ENCODE measurements at places on chromosomes 16 and 17. TPM values are rescaled to one million over a fixed set of nuclear protein-coding genes. Genes with fewer than 3 reads are reported as not detected.
A peak's percentile ranks its signal among the peaks of the same experiment; 100 is the strongest.

DNA sequence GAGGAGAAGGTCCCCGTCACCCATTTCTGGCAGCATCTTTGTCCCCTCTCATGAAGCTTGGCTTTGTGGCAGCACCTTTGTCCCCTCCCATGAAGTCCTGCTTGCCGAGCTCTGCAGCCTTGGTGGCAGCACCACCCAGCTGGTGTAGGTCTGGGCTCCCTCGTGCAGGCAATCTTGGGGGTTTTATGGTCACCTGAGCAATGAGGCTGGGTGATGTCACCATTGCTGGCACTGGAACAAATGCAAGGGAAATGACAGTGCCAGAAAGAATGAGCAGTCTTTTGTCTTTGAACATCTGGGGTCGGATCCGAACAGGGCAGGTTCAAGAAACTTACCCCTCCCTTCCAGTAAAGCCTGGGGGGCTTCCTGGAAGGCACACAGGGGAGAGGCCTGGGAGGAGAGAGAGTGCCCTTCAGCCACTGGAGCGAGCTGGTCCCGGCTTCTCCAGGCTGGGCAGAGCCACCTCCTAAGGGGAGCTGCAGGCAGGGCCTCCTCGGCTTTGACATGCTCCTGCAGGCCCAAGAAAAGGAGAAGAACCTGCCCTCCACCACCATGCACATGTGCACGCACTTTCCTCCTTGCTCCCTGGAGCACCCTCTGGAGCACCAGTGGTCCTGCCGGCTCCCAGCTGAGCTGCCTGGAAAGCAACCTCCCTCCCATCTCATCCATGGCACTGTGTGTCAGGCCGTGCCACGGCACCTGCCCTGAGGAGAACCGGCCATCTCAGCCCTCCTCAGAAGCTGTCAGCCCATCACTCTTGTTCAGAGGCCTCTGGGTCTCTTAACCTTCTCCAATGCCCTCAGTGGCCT, 16.0 kb downstream of the BTBD17 start:
- H3K4me1 ChIP-seq: no peaks in the 10 kb centered on the region
- DNase-seq: no peak
- H3K36me3 ChIP-seq: no peaks in the 10 kb centered on the region
- no peak overlapping the region for H3K4me3 ChIP-seq

- peaks cover 23% of the 10 kb centered on the region for H3K4me1 ChIP-seq
- H3K27me3 ChIP-seq: peaks cover 41% of the 10 kb centered on the region
- no peaks in the 10 kb centered on the region for H3K36me3 ChIP-seq
- peak; percentile 79 for DNase-seq
- H3K27ac ChIP-seq: peak overlapping the region; percentile 51
These were observed 1.4 kb downstream of the GLTPD2 start for GRCh38 chr17:4789951-4790704.

DNA sequence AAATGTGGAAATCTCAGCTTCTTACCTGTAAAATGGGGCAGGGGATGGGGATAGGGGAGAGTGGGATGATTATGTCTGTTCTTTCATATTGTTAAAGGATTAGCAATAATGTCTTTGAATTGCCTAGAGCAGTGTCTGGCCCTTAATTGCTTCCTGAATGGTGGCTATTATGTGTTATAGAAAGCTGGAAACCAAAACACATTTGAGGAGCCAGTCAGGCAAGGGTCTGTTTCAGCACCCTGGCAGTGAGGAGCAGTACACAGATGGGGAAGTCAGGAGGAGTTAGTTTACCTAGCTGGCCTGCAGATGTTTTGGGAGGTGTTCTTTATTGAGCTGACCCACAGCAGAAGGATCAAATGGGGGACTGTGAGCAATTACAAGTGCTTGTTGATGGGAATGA, 63.0 kb downstream of the NUP93 start:
- DNase-seq: no peak
- H3K36me3 ChIP-seq: no peaks in the 10 kb centered on the region
- no peaks in the 10 kb centered on the region for H3K27me3 ChIP-seq
- H3K4me3 ChIP-seq: no peak overlapping the region
- H3K27ac ChIP-seq: no peak overlapping the region
- H3K4me1 ChIP-seq: peaks cover 7% of the 10 kb centered on the region

Gene PIGQ
- 14.0 TPM for polyA plus RNA-seq

DNA sequence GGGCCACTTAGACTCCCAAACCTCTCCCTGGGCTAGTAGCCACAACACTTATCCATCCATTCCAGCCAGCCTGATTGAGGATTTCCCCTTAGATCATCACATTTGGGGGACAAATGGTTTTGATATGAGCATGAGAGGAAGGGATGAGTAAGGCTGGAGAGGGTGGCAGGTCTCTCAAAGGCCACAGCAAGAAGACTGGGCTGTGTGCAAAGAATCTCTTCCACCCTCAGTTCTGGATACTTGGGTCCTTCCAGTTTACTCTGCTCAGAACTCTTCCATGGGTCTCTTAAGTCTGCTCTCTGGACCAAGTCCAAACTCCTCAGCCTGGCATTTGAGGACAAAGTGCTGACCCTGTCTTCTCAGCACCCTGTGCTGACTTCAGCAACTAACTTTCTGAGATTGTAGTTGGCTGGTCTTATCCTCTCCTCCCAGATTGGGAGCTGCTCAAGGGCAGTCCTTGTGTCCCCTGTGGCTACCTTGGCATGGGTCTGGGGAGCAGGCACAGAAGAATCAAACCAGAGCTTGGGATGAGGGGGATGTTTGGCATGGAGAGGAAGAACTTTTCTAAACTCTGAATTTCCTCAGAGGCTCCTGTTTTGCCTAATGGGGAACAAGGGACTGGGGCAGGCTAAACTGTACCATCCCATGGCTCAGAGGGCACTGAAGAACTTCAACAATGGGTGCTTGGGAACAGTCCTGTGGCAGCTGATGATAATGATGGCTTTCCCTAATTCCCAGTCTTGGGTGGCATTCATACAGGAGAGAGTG, 3.1 kb upstream of the NFATC3 start:
- peak overlapping the region; percentile 88 for H3K27ac ChIP-seq
- H3K4me1 ChIP-seq: peaks cover 73% of the 10 kb centered on the region
- DNase-seq: no peak

- DNase-seq: no peak
- no peaks in the 10 kb centered on the region for H3K36me3 ChIP-seq
- H3K4me1 ChIP-seq: no peaks in the 10 kb centered on the region
- no peak overlapping the region for H3K4me3 ChIP-seq
These were observed 320.8 kb downstream of the CBLN1 start for GRCh38 chr16:48960830-48961229.

Gene LPCAT2
- polyA plus RNA-seq: 0.61 TPM

Gene KRT25
- polyA plus RNA-seq: not detected

DNA sequence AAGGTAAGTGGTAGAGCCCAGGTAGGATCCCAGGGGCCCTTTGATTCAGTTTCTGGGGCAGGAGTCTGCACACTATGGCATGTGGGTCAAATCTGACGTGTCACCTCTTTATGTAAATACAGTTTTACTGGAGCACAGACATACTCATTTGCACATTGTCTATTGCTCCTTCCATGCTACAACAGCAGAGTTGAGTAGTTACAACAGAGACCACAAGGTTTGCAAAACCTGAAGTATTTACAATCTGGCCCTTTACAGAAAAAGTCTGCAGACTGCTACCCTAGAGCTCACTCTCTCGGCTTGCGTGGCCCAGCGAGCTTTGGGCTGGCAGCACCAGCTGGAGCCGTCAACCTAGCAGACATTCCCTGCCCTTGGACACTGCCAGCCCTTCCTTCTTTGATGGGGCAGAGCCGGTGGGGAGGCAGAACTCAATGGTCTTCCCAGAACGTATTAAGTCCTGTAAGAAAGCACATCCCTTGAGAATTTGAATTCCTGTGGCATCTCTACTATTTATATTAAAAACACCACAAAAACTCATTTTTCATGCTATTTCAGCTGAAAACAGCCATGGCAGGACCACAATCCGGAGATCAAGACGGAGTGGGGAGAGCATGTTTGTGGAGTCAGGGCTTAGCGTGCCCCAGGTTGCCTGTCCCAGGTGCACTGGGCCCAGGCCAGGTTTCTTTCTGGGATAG, 133.1 kb upstream of the NUDT7 start:
- H3K4me3 ChIP-seq: no peak overlapping the region
- no peaks in the 10 kb centered on the region for H3K4me1 ChIP-seq
- no peak overlapping the region for H3K27ac ChIP-seq
- no peaks in the 10 kb centered on the region for H3K36me3 ChIP-seq

DNA sequence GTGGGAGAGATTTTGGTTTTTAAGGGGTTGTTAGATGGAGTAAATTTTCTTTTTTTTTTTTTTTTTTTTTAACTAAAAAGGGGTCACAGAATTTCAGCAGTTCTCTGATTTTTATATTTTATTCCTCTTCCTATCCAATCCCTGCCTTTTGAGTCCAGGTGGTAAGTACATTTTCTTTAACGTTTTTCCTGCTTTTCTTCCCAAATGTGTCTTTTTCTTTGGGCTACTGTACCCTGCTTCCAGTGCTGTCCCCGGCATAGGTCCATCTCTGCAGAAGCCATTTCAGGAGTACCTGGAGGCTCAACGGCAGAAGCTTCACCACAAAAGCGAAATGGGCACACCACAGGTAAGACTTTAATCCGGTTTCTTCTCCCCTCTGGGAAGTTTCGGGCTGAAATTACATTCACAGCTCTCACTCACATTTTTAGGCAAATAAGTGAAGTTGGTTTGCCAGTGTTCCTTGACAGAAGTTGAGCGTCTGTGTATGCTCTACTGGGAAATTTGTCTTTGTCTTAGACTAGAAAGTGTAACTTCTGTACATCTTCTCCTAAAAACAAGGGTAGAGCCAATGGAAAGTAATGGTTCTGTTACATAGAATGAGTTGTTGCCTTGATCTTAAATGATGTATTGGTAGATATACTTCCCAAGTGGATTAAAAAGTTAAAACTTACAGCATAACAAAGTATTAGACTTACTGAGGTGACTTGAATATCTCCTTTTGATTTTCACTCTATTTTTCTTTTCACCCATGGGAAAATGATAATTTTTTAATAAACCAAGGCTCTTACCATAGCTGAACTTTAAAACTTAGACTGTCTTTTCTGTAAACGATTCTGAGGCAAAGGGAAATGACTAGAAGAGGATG, 54.5 kb downstream of the TUBD1 start:
- H3K4me1 ChIP-seq: peaks cover 20% of the 10 kb centered on the region
- H3K27ac ChIP-seq: peak overlapping the region; percentile 94
- H3K27me3 ChIP-seq: no peaks in the 10 kb centered on the region
- DNase-seq: no peak
- peaks cover 23% of the 10 kb centered on the region for H3K36me3 ChIP-seq

Gene GPRC5C
- polyA plus RNA-seq: 0.20 TPM

Gene CDRT15L2
- not detected for polyA plus RNA-seq

Gene ACLY
- 41.4 TPM for polyA plus RNA-seq

GRCh38 chr16:11448796-11449416, 103.6 kb downstream of the RMI2 start:
- no peaks in the 10 kb centered on the region for H3K27me3 ChIP-seq
- no peak overlapping the region for H3K27ac ChIP-seq
- H3K36me3 ChIP-seq: no peaks in the 10 kb centered on the region

Gene KRT12
- not detected for polyA plus RNA-seq

DNA sequence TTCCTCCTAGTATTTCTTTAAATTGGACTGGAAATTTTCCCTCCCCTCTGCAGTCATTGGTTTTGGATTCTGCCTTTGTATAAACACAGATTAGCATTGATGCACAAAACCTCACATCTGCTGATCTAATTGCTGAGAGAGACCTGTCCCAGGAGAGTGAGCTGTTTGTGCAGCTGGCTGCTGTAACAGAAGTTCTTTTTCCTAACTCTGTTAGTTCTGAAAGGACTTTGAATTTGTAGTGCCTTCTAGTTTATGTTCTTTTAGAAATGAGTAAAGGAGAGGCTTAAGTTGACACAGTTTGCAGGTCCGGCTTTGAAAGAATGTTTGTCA, 45.2 kb upstream of the KPNB1 start:
- peaks cover 4% of the 10 kb centered on the region for H3K4me1 ChIP-seq
- no peak overlapping the region for H3K4me3 ChIP-seq
- no peak for DNase-seq
- no peak overlapping the region for H3K27ac ChIP-seq
- peaks cover 32% of the 10 kb centered on the region for H3K36me3 ChIP-seq

GRCh38 chr17:72719578-72720493, 372.7 kb downstream of the SLC39A11 start:
- H3K27ac ChIP-seq: no peak overlapping the region
- H3K4me3 ChIP-seq: no peak overlapping the region
- no peak for DNase-seq
- H3K4me1 ChIP-seq: peaks cover 15% of the 10 kb centered on the region
- H3K36me3 ChIP-seq: peaks cover 12% of the 10 kb centered on the region
- peaks cover 6% of the 10 kb centered on the region for H3K27me3 ChIP-seq

- H3K27ac ChIP-seq: no peak overlapping the region
- no peak for DNase-seq
- peak overlapping the region; percentile 92 for H3K4me3 ChIP-seq
- H3K27me3 ChIP-seq: no peaks in the 10 kb centered on the region
- H3K4me1 ChIP-seq: peaks cover 47% of the 10 kb centered on the region
These were observed 1.2 kb downstream of the EVI2A start for GRCh38 chr17:31320241-31320640.

DNA sequence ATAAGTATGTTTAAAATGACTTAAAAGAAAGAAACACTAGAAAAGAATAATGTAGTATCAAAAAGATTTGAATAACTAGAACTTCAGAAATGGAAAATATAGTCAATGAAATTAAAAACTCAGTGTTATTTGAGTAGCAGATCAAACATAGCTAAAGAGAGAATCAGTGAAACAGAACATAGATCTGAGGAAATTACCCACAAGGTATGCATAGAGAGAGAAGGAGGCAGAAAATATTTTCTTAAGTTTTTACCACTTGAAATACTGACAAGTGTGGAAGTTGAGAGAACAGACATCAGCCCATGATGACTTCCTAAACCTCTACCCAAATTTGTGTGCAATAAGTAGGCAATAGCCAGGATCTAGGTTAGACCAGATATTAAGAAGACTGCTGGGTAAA, 52.4 kb downstream of the ARHGAP17 start:
- no peak for DNase-seq
- no peaks in the 10 kb centered on the region for H3K27me3 ChIP-seq

Gene ZNF771
- polyA plus RNA-seq: 1.7 TPM

DNA sequence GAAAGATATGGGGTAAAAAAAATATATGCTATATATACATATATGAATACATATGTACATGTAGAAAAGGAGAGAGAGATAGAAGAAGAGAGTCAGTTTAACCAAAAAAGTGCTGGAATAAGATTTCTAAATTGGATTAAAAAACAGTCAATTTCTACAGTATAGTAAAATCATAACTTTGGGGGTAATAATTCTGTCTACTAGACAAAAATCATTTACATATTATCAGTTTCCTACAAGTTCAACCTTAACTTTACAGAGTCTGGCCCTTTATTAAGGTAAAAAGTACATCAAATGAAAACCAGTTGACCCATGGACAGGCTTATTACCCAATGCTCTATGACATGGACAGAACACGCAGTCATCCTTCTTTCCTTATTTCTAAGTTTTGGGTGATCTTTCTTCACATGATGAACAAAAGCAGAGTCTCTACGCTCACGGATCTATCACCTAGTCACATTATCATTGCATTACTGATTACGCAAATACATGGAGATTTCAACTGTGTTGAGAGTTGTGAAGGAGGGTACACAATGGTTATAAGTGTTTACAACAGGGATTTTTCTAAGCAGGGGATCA, 63.9 kb upstream of the SMIM36 start:
- no peak overlapping the region for H3K4me3 ChIP-seq
- H3K4me1 ChIP-seq: no peaks in the 10 kb centered on the region
- H3K27ac ChIP-seq: no peak overlapping the region
- H3K36me3 ChIP-seq: no peaks in the 10 kb centered on the region

Gene KRTAP4-3
- polyA plus RNA-seq: not detected

Gene PPP1R9B
- polyA plus RNA-seq: 2.4 TPM

- no peaks in the 10 kb centered on the region for H3K27me3 ChIP-seq
- H3K4me1 ChIP-seq: no peaks in the 10 kb centered on the region
- H3K4me3 ChIP-seq: no peak overlapping the region
- DNase-seq: no peak
These were observed 31.8 kb downstream of the TMEM204 start for GRCh38 chr16:1565083-1565805.

GRCh38 chr17:44610331-44610730, 45.9 kb upstream of the MEIOC start:
- H3K4me3 ChIP-seq: no peak overlapping the region
- no peaks in the 10 kb centered on the region for H3K36me3 ChIP-seq
- H3K27ac ChIP-seq: no peak overlapping the region
- peaks cover 13% of the 10 kb centered on the region for H3K4me1 ChIP-seq
- no peaks in the 10 kb centered on the region for H3K27me3 ChIP-seq

Measured in naive B cell (primary cell).